ENCODE measurements at places on chromosomes 7 and 10. TPM values are rescaled to one million over a fixed set of nuclear protein-coding genes. Genes with fewer than 3 reads are reported as not detected.

The CFAP58 gene
- 0.47 TPM for polyA plus RNA-seq

The CLCN1 gene
- 0.12 TPM for polyA plus RNA-seq

DNA sequence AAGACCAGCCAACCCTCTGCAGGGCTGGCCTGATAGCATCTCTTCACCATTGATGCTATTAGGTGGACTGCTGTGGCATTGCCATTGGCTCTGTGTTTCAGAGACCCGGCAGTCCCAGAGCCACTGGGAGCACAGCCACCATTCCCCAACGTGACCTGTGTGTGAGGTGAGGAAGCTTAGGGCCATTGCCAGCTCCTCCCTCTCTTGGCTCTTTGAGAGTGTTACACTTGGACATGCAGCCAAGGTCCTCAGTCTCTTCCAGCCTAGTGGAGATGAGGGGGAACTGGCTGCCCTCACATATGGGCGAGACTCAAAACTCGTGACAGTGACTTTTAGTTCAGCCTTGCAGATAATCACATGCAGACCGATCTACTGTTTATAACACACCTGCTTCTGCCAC is 39.3 kb upstream of the HMX3 start:
- H3K4me1 ChIP-seq, result no peaks in the 10 kb centered on the region
- no peaks in the 10 kb centered on the region for H3K36me3 ChIP-seq
- no peaks in the 10 kb centered on the region for H3K27me3 ChIP-seq
- no peak for DNase-seq

- no peaks in the 10 kb centered on the region for H3K36me3 ChIP-seq
- DNase-seq, result no peak
- H3K27ac ChIP-seq, result no peak overlapping the region
- no peak overlapping the region for H3K4me3 ChIP-seq
- no peaks in the 10 kb centered on the region for H3K27me3 ChIP-seq
- no peaks in the 10 kb centered on the region for H3K4me1 ChIP-seq
Measured at GRCh38 chr10:18246967-18247366, 106.7 kb downstream of the CACNB2 start.

The OR9A2 gene
- polyA plus RNA-seq, result not detected

- DNase-seq, result no peak
- H3K27ac ChIP-seq, result peak overlapping the region; percentile 66
- peaks cover 22% of the 10 kb centered on the region for H3K36me3 ChIP-seq
- no peaks in the 10 kb centered on the region for H3K27me3 ChIP-seq
- no peak overlapping the region for H3K4me3 ChIP-seq
Measured at GRCh38 chr7:133562621-133563020, 309.7 kb downstream of the EXOC4 start.

The INMT gene
- not detected for polyA plus RNA-seq

The CDK14 gene
- 13.9 TPM for polyA plus RNA-seq

DNA sequence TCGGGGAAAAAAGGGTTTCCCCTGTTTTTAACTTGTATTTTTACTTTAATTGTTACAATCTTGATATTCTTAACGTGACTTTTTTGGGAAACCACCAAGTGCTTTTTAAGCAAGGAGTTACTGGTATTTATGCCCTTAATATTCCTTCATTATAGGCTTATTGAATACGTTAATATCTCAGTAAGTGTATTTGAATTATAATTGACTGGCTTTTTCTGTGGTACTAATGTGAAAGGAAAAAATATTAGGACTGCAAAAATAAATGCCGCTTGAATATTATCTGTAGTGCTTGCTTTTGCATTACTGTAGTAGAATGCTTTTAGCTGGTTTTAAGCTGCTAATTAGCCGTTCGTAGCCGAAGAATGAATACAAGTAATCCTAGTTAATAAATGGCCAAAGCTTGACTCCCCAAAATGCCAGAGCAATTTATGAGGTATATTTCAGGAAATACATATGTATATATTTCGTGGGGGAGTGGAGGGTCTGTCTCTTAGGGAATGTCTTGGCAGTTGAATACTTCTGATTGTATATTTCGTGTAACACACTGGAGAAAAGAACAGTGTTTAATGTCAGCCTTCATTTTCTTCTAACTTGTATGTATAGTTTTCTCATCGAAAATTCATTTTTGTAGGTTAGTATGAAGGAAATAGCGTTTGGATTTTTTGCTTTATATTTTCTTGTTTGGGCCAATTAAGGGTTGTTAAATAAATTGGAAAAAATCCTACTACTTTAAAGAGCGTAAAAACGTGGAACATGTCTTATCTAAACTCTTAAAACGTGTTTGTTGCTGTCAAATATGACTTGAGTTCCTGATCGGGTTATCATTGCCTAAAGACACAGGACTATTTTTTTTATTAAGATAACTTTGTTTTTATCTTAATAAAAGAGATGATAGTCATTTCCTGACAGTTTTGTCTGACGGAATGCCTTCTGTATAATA is 1.5 kb downstream of the PDCD4 start:
- H3K27ac ChIP-seq, result peak overlapping the region; percentile 97
- DNase-seq, result no peak
- H3K4me3 ChIP-seq, result peak overlapping the region; percentile 74
- no peaks in the 10 kb centered on the region for H3K4me1 ChIP-seq
- H3K36me3 ChIP-seq, result peaks cover 23% of the 10 kb centered on the region

The ADRB1 gene
- not detected for polyA plus RNA-seq

The LIPN gene
- polyA plus RNA-seq, result not detected

Measured in SK-N-SH (cell line).